ENCODE measurements at places on chromosomes 1 and 21. TPM values are rescaled to one million over a fixed set of nuclear protein-coding genes. Genes with fewer than 3 reads are reported as not detected.

DNA sequence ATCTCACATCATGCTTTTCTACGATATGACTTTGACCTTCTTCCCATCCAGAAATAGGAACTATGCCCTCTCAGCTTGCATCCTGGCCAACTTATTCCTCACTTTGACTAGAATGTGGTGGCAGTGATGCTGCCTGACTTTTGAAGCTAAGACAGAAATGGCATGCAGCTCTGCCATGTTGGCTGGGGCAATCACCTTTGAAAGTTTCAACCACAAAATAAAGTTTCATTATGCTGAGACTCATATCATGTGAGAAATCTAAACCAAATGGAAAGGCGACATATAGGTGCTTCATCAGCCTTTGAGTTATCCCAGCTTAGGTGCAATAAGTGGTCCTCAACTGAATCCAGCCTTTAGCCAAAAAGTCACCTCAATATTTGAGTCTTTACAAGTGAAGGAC is 370.0 kb upstream of the CHRM3 start:
- DNase-seq, result no peak

- DNase-seq, result no peak
Measured at GRCh38 chr21:45974073-45975019, 7.2 kb upstream of the COL6A1 start.

DNA sequence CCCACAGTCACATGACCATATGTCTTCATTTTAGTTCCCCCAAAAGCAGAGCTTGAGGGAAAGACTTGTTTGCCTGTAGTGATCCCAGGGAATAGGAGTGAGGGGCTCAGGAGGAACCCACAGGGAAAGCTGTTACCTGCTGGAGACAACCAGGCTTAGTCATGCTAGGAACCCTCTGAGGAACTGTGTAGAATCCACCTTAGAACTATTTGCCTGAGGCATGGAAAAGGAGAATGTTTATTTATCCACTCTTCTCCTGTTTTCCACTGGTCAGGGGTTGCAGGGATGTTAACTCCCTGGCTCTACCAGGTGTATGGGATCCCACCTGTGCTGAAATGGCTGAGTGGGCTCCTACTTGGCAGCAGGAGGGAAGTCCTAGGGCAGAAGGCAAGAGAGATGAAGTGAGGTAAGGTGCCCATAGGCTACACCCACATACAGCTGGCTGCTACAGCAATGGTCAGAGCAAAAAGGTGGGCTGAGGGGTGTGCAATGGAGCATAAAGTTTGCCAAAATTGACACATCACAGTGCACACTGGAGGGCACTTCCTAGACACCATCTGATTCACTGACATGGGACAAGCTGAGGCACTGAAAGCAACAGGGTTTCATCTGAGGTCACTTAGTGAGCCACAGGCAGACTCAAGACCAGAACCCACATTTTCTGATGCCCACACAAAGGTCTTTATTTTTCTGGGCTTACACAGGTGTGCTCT is 29.7 kb upstream of the CYP4B1 start:
- DNase-seq, result no peak

- DNase-seq, result peak; percentile 83
Measured at GRCh38 chr1:77683160-77684148, 996 bp upstream of the ZZZ3 start.

- DNase-seq, result peak; percentile 94
Measured at GRCh38 chr1:1471389-1472052, at the start of gene ATAD3B. ATAD3B (plus strand) TSS chr1:1471765; CDS start chr1:1471885, 120 bp downstream.

GRCh38 chr1:182080955-182081582 is 19.6 kb upstream of the ZNF648 start:
- no peak for DNase-seq

- no peak for DNase-seq
Measured at GRCh38 chr1:35046730-35047129, 15.0 kb upstream of the ZMYM6 start.

DNA sequence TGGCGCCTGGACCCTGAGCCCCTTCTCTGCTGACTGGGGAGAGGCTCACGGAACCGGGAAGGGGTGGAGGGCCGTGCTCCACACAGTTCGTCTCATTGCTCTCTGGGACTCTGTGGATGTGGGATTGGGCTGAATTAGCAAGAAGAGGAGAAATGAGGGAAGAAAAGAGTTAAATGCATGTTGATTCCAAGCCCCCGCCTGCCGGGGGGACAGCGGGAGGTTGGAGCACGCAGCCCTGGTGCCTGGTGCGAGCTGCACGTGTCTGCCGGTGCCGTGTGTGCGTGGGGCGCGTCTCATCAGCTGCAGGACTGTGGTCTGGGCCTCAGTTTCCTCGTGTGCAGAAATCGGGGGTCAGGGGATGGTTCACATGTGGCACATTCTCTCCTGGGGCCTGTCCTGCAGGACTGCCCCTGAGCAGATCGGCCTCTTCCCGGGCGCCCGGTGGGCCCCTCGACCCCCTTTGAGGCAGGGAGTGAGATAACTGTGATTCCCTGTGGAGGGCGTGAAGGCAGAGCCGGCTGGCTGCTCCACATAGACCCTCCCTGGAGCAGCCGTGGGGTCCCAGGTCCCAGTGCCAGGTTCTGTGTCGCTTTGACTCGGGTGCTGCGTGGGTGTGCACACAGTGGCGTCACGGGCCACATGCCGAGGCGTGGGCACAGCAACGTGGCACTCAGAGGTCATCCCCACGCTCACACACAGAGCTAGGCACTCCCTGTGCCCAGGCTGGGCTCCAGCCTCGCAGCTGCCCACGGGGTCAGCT is 11.4 kb downstream of the SAMD11 start:
- no peak for DNase-seq

- no peak for DNase-seq
Measured at GRCh38 chr1:111147948-111148347, 7.9 kb downstream of the CEPT1 start.

- no peak for DNase-seq
Measured at GRCh38 chr1:167502192-167502551, 16.2 kb downstream of the CD247 start.

- DNase-seq, result no peak
Measured at GRCh38 chr21:39281207-39281606, 32.2 kb downstream of the BRWD1 start.

DNA sequence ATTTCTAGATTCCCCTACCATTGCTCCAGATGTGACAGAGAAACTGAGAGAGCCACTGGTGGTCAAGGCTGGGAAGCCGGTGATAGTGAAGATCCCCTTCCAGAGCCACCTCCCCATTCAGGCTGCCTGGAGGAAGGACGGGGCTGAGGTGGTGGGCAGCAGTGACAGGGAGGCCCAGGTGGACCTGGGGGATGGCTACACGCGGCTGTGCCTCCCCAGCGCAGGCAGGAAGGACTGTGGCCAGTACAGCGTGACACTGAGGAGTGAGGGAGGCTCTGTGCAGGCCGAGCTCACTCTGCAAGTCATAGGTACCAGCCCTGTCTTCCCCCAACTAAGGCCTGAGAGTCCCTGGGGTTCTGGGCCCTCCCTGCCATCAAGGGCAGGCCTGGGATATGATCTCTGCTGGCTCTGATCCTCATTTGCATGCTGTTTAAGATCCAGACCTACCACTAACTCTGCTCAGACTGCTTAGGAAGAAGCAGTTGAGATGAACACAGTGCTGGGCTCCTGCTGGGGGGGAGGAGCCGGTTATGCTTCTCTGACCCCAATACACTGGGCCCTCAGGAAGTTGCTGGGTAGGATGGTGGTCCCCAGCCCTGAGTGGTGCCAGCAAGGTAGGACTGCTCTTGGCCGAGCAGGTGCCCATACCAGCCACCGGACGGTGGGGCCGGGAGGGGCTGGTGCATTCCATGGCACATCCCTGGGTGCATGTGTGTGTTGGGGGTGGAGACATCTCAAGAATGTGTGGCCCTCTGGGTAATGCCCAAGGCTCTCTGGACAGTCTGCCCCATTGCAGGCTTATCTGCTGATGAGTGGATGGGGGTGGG is 25.1 kb downstream of the IGFN1 start:
- peak; percentile 23 for DNase-seq

- no peak for DNase-seq
Measured at GRCh38 chr1:151273924-151274466, 8.1 kb upstream of the ZNF687 start.

DNA sequence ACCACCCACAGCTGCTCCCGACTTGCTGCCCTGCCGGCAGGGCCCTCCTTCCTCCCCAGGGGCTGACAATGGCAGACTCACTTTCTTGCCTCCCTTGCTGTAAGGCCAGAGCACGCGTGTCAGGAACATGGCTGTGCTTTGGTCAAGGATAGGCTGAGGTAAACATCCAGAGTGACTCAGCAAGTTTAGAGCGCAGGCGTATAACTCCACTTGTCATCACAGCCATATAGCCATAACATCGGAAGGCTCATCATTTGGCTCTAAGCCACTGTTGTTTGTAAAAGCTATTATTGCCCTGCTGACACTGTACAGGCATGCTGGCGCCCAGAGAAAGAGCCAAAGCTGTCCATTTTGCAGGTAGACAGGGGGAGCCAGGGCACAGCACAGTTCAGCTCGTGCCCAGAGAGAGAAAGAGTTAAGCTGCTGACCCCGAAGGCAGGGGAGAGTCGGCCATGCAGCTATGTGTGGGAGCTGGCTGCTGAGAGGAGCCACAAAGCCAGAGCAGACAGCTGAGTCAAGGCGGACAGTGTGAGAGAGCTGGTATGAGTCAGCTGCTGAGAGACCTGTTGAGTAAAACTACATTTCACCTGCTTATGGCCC is 60.6 kb downstream of the GNG4 start:
- no peak for DNase-seq

DNA sequence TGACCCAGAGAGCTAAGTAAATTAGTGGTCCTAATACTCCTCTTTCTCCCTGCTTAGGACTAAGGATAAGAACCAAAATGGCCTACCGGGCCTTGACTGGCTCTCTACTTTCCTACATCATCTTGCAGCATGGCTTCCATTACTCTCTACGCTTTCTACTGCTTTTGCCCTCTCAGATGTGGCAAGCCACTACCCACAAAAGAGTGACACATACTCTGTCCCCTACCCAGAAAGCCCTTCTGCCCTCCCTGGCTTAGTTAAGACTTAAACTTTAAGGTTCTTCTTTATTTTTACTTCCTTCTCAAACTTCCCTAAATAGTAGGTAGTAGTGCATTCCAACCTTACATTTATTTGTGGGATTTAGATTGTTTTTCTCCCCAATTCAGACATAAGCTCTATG is 228.1 kb downstream of the TPR start:
- DNase-seq, result no peak

DNA sequence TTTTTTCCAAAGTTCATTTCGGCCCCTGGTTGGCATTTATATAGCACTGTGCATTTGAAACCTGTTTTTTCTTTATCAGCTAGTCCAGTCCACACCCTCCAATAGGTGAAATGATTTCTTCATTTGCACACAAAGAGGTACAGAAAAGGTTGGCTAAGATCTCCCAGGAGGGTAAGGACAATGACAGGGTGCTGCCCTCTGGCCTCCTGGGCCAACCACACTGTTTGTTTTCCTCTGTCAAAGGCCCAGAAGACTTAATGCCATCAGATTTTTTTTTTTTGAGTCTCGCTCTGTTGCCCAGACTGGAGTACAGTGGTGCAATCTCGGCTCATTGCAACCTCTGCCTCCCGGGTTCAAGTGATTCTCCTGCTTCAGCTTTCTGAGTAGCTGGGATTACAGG is 70.1 kb upstream of the EFHD2 start:
- no peak for DNase-seq

GRCh38 chr1:220575718-220576497 is 48.0 kb downstream of the MARK1 start:
- no peak for DNase-seq

GRCh38 chr1:66916320-66916719 is 8.3 kb downstream of the DNAI4 start:
- DNase-seq, result no peak

DNA sequence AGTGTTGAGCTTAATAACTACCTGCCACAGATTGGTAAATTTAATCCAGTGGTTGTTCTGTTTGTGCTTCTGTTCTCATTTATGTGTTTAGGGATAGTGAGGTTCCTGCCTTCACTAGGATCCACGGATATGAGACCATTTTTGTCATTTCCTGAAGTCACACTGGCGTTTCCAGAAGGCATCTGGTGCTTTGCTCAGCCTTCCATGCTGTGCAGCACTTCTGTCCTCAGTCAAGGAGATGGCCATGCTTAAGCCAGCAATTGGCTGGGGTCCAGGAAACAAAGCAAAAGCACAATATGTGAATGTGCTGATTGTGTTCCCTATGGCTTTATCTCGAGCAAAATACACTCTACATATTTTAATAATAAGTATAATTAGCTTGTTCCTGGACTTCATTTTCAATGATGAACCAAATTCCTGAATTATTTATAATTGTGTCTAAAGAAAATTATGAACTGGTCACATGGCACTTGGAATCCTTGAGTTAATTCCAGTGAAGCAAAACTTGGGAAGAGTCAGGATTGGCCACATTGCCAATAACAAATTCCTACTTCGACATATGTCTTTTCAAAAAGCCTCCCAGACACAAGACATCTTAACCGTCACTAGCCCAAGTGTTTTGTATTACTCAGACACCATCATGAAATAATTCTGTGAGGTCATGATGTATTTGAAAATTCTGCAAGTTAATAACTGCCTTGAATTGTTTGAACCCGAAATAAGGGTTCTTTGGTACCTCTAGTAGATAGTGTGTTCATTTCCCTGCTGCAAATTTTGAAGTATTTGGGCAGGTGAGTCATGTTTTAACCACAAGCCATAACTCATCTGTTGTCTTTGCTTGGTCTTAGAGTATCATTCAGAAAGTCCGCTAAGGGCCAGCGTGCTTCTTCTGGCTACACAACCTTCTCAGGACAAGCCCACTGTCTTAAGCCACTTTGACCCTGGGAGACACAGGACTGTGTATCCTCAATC is 412.4 kb downstream of the DISC1 start:
- no peak for DNase-seq

- no peak for DNase-seq
Measured at GRCh38 chr1:25355841-25356395, 17.8 kb downstream of the TMEM50A start.

- DNase-seq, result no peak
Measured at GRCh38 chr1:65393928-65394327, 26.5 kb upstream of the LEPR start.

GRCh38 chr1:214568328-214568727 is 16.9 kb upstream of the PTPN14 start:
- DNase-seq, result no peak

DNA sequence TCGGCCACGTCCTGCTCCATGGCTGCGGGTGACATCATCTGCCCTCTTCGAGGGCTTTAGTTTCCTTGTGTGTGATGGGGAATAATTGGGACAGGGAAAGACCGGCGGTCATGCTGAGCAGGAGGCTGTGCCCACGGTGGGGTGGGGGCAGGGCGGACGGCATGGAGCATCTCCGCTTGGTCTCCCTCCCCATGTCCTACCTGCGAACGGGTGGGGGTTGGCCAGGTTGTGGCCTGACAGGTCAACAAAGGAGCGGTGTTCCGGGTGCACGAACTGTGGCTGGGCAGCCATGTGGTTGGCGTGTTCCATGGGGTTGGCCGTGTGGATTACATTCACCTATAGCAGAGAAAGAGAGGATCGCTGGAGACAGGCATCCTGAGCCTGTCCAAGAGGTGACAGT is 80.0 kb downstream of the PIK3CD start:
- DNase-seq, result no peak

The ARHGEF10L gene
- 34.4 TPM for total RNA-seq

The ST6GALNAC5 gene
- 21.7 TPM for total RNA-seq

The OR10Z1 gene
- not detected for total RNA-seq

The IL23R gene
- not detected for total RNA-seq

The ELF3 gene
- 0.70 TPM for total RNA-seq

All from dorsolateral prefrontal cortex (tissue), 122 donors.